ENCODE measurements at places on chromosomes 7 and 10. TPM values are rescaled to one million over a fixed set of nuclear protein-coding genes. Genes with fewer than 3 reads are reported as not detected.

Gene NAPEPLD
- 8.7 TPM for total RNA-seq

Gene ERVW-1
- total RNA-seq = not detected

Gene GPR26
- total RNA-seq = not detected

Gene ASB4
- total RNA-seq = under 0.01 TPM

Gene ASB10
- total RNA-seq = not detected

Gene PRSS37
- not detected for total RNA-seq

Gene TMEM120A
- 23.2 TPM for total RNA-seq

Gene C10orf143
- total RNA-seq = 3.7 TPM

Gene NCAPG2
- total RNA-seq = 4.3 TPM

Gene SAMD8
- total RNA-seq = 19.0 TPM

Gene HYCC1
- 42.1 TPM for total RNA-seq

Gene SORCS1
- total RNA-seq = 16.7 TPM

Gene ATE1
- 28.2 TPM for total RNA-seq

GRCh38 chr7:89666136-89666835 lies 488.0 kb upstream of the STEAP1 start:
- no peak for DNase-seq

DNA sequence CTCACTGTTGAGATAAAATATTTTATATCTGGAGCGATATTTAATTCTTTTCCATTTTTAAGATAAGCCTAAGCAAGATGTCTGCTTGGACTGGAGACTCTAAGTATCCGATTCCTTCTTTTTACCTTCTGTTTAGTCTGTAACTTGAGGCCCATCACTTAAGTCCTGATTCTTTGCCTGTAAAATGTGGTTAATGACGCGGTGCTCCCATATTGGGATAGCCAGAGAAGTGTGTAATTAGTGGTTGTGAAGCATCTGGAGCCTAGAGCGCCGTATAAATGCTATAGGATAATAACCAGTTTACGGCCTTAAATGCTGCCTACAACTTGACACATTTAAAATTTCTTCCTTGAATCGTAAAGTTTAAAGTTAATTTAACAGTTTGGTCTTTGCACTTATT lies 132.9 kb downstream of the CHN2 start:
- no peak for DNase-seq

DNA sequence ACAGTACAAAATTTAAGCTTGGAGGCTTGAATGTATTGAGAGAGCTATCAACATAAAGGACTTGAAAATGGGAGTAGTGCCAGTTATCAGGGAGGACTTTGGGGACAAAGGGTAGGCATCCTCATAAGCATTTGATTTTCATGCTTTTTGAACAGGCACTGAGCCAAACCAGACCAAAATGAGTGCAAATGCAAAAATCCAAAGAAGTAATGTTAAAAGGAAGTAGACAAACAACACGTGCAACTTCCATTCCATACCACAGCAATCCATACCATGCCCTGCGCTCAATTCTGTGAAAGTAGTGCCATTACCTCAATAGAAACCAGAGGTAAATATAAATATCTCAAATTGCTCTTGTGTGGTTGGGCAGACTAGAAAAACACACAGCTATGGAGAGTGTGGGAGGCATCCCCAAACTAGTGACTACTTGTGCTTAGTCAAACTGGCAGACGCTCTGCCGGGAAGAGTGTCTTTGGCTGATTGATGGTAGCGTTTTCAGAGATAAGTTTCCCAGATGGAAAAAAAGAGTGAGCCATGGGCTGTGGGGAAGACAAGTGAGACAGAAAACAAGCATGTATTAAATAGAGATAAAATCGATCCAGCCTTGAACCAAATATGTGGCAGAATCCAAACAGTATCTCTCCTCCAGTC lies 161.5 kb downstream of the CREB5 start:
- no peak for DNase-seq

DNA sequence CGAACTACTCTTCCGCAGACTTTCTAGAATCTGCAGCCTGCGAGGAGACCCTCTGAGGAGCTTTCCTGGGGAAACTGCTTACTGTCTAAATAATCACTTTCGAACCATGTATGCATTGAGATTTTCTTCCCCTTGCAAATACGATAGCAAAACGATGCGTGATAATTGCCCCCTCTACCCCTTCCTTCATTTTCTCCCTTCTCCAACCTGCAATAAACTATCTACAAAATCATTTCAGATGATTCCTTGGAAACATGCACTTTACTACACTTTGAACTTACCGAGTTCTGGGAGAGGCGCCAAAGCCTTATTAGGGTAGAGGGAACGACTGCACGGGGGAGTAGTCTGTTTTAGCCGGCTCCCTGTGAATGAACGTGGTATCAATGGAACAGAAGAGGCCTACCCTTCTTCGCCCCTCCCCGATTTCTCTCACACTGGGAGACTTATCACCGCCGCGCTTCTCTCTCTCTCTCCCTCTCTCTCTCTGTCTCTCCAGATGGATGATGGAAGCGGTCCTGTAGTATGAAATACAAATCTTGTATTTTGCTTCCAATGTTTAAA lies at the start of gene FGFBP3:
FGFBP3 (minus strand) TSS at position 370 of the 561 bp plus-strand sequence. CDS start 517 bp downstream, outside the sequence.
- no peak for DNase-seq

DNA sequence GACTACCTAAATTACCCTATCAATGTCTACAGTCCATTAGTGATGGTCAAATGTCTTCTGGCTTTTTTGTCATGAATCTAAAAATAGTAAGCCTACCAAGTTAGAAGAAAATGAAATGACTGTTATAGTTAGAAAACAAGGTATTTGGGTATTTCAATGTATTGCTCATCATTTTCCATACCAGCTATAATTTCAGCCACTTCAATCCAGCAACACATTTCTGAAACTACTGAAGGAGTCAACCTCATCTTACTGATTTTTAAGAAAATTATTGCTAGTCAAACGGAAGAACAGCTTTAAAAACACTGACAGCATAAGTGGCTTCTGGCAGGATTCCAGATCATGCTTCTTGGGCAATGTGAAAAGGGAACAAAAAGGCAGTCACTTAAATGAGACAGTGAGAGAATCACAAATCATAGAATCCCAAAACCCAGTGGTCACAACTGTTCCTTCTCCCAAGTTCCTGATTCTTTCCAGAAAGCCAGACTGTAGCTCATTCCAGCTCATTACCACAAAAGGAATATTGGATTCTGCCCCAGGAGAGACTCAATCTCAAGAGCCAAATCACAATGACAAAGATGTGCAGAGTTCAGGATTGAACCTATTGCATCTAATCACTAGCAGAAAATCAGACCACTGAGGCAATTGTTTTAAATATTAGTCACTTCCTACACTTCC lies 61.2 kb upstream of the LRRN3 start:
- DNase-seq = no peak

DNA sequence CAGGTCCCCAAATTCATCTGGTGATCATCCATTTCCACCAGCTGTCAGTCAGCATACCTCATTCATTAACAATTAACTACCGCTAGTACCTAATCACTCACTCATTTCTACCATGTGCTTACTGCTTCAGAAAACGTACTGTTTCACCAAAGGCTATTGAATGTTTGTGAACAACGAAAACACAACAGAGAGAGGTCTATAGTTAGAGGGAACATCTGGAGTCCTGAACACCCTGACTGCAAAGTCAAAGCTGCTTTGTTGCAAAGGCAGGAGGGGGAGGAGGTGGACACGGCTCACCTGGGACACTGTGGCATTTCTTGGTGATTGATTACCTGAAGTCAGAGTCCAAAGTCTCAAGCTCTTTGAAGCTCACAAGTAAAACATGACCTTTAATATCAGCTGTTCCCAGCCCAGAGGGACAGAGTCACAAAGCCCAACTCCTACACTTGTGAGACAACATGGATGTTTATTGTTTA lies 342.3 kb upstream of the ADARB2 start:
- no peak for DNase-seq

- no peak for DNase-seq
Observed at GRCh38 chr7:82624337-82624736, 180.8 kb upstream of the CACNA2D1 start.

GRCh38 chr10:23253780-23254179 lies 61.7 kb downstream of the PTF1A start:
- no peak for DNase-seq

- DNase-seq = no peak
Observed at GRCh38 chr10:32939296-32940111, 18.5 kb downstream of the ITGB1 start.

DNA sequence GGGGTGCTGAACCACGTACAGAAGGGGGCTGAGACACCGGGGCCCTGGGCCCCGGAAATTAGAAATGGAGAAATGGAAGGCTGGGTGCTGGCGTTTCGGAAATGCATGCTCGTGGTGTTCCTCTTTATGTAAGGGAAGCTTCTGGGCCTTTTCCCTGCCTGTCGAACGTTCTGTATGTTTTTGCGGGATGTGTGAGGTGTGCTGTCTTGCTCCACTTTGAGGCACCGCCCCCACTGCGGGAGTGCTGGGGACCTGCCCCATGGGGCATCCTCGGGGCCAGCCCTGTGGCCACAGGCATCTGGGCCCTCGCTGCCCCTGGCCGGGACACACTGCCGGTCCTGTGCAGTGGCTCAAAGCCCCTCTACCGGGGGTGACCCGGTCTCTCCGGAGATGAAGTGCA lies 1.7 kb upstream of the VENTX start:
- no peak for DNase-seq

GRCh38 chr7:35648367-35648766 lies 46.6 kb downstream of the HERPUD2 start:
- no peak for DNase-seq

- DNase-seq = no peak
Observed at GRCh38 chr7:130276796-130277762, 10.4 kb downstream of the CPA2 start.

GRCh38 chr10:17640331-17640816 lies 3.6 kb upstream of the STAM start:
- no peak for DNase-seq

DNA sequence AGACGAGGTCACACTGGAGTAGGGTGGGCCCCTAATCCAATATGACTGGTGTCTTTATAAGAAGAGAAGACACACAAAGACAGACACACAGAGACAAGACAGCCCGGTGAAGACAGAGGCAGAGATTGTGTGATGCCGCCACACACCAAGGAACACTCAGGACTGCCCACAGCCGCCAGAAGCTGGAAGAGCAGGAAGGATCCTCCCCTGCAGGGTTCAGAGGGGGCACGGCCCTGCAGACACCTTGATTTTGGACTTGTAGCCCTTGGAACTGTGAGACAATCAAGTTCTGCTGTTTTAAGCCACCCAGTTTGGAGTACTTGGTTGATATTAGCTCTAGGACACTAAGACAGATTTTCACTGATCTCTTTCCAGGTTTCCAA lies 72.1 kb upstream of the NANOS1 start:
- no peak for DNase-seq

DNA sequence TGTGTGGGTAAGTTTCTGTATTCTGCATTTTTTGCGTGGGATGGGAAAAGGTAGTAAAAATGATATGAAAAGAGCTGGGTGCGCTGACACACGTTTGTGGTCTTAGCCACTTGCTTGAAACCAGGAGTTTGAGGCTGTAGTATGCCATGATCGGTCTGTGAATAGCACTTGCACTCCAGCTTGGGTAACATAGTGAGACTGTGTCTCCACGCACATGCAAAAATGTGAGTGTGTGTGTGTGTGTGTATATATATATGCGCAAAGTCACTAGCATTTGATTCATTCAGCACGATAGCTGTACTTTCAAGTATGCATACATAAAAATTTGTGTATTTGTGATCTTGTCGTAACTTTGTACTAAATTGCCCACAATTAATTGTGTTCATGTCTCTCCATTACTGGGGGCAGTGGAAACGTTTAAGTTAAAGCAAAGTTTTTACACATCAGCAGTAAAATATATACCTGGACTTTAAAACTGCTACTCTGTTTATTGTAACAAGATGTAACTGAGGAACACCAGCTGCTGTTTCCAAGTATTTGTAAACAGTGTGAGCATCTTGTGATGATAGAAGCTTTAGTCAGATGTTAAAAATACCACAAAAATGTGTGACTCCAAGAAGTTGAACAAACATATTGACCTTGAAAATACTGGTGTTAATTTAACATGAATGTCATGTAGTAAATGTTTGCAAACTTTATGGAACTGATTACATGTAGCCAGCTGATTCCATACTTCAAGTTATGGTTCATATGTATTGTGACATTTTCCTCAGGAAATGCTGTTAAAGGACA lies 1.6 kb downstream of the ZRANB1 start:
- DNase-seq = no peak

DNA sequence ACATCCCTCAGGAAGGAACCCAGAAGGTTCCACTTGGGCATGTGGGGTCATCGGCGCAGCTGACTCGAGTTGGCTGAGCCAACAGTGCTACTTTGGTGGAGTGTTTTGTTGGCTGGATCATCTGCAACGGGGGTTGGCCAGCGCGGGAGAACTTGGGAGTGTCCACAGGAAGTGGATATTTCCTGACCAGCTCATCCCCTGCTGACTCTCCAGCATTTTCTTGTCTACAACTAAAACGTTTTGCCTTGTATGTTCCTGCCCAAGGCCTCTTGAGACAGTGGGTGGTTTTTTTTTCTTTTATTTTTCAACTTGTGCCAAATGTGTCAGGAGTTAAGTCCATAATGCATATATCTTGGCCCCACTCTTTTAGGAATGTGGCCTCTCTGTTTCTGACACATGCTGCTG lies 208.6 kb downstream of the ZNF365 start:
- DNase-seq = peak; percentile 94

- DNase-seq = no peak
Observed at GRCh38 chr7:38306171-38306570, 32.7 kb upstream of the TARP start.

DNA sequence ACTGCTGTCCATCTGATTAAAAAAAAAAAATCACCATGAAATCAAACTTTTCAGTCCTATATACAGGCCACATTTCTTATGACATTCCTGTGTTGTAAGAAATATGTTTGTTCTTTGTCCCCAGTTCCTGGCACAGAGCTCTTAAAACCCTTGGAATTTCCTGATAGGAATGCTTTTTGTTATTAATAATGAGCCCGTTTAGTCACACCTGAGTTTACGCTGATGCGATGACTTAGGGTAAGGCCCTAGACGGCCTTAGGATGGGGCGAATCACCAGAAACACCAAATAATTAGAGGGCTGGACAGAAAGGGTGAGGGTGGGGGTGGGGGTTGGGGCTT lies 17.5 kb downstream of the TSPAN15 start:
- DNase-seq = no peak

DNA sequence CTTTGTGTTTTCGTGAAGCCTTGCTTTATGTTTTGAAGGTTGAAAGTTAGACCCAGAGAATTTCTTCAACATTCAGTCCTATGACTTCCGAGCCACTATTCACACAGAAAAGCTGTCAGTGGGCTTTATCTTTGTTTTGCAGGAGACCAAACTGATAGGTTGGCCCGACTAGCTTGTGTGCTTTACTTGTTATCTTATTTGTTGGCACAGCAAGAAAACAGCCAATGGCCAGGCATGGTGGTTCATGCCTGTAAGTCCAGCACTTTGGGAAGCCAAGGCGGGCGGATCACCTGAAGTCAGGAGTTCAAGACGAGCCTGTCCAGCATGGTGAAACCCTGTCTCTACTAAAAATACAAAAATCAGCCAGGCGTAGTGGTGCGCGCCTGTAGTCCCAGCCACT lies 16.0 kb upstream of the GDI2 start:
- DNase-seq = no peak

GRCh38 chr10:58775960-58776567 lies 263.4 kb downstream of the BICC1 start:
- no peak for DNase-seq

- DNase-seq = no peak
Observed at GRCh38 chr7:155412416-155413253, 45.3 kb upstream of the EN2 start.

GRCh38 chr10:62900829-62901571 lies 84.8 kb upstream of the EGR2 start:
- DNase-seq = no peak
